Pons (tissue), 1 donor: ENCODE measurements at places on chromosomes 4 and X.

- DNase-seq, result no peak
Measured at GRCh38 chr4:61086979-61087378, 113.1 kb upstream of the ADGRL3 start.

GRCh38 chr4:78354782-78355181, 196.8 kb upstream of the ANXA3 start:
- DNase-seq, result no peak

DNA sequence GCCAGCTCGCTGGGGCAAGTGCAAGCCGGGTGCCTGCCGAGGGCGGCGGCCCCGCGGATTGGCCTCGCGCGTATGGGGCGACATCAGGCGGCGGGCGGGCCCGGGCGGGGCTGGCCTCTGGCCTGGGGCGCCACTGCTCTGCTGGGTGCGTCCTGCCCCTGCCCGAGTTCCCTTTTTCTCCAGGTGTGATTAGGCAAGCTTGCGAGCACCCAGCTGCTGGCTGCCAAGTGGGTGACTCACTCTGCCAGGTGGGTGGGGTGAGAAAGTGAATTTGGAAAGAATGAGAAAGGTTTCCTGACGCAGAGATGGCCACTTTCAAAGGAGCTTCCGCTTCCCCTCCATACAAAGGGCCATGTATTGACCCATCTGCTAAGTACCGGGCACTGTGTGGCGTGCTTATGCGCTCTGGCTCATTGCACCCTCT, 32.5 kb downstream of the FGFBP1 start:
- no peak for DNase-seq

DNA sequence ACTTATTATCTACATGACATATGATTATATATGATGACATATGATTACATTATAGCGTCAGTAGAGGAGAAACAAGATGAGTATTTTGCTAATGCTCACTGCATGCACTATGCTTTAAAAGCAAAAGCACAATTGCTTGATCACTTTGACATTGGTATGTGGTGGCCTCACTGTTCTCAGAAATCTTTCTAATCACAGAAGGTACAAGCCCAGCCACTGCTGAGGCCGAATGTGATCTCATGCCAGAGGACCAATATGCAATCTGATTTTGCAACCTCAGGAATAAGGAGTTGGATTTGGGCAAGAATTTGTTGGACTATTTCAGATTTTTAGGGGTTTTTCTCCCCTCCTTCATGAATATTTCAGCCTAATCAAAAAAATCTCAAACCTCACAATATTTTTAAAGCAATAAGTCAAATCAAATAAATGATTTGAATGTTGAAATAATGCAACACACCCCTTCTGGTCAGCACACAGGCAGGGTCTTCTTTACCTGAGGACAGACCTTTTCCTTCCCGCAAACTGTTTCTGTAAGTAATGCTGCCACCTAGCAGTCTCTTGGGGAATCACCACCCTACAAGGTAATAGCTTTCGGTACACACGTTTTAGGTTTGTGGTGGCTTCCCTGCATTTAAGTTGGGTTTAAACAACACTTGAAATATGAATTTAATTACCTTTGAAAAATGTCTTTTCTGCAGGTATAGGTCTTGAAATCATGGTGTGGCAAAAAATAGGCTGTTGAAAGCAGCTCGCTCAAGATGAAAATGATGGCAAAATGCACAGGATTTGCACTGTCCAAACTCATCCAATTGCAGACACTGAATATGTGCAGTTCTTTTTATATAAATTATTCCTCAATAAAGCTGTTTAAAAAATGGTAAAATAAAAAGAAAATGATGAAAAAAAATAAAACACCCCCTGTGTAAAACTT, 4.8 kb upstream of the CXCL13 start:
- peak; percentile 10 for DNase-seq

GRCh38 chr4:105546086-105546485, 6.3 kb upstream of the ARHGEF38 start:
- DNase-seq, result peak; percentile 46

- DNase-seq, result peak; percentile 56
Measured at GRCh38 chrX:65601530-65602220, 65.8 kb upstream of the MSN start.

- DNase-seq, result no peak
Measured at GRCh38 chr4:29970626-29971025, 749.5 kb upstream of the PCDH7 start.

GRCh38 chrX:29542152-29542551, 673.2 kb upstream of the MAGEB2 start:
- DNase-seq, result no peak
